Activated gamma-delta T cell treated with anti-CD3 and anti-CD28 coated beads, Interleukin-2, amount 50 U/mL, for 16 hours (primary cell): ENCODE measurements at places on chromosomes 3 and 15.

- no peak for DNase-seq
These were observed 68.1 kb upstream of the FOXP1 start for GRCh38 chr3:71651625-71652024.

GRCh38 chr15:25710184-25710583, 152.9 kb downstream of the ATP10A start:
- DNase-seq, result peak; percentile 15

DNA sequence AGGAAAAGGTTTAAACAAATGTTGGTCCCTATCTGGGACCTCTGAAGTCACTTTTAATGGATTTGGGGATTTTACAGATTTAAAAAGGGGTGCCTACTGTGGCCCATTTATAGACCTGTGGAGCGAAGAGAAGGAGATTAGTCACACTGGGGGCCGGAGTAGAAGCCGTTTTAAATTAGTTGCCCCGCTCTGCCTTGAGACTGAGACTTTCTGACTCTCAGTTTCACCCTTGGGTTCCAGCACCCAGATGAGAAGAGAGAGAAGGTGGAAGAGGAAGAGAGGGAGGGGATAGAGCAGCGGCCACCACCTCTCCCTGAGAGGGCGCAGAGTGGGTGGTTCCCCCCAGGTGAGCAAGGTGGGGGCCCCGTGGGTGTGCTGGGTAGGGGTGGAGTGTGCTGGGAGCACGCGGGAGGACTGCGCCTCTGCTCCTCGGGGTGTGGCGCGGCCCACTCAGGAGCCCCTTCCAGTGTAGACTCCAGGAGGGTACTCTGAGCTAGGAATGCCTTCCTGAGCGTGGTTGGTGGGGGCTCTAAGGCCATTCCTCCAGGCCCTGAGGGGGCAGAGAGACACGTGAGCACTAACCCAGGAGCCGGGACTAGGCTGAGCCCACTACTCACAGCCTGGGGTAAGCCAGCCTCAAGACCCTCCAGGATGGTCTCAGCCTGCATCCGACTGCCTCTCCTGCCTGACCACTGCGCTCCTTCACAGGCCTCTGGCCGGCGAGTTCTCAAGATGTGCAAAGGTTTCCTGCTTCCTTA, 32.6 kb upstream of the RAB6B start:
- no peak for DNase-seq

DNA sequence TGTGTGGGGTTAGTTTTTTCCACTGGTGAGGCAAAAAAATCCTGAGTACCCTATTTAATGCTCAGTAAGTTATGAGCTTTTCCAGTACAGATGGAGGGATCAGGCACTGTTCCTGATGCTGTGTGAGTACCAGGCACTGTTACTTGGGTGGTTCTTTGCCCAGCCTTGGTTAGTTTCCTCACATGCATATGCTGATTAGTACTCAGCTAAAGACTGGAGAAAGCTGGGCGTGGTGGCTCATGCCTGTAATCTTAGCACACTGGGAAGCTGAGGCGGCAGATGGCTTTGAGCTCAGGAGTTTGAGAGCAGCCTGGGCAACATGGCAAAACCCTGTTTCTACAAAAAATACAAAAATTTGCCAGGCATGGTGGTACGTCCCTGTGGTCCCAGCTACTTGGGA, 210.3 kb upstream of the SGO1 start:
- no peak for DNase-seq

DNA sequence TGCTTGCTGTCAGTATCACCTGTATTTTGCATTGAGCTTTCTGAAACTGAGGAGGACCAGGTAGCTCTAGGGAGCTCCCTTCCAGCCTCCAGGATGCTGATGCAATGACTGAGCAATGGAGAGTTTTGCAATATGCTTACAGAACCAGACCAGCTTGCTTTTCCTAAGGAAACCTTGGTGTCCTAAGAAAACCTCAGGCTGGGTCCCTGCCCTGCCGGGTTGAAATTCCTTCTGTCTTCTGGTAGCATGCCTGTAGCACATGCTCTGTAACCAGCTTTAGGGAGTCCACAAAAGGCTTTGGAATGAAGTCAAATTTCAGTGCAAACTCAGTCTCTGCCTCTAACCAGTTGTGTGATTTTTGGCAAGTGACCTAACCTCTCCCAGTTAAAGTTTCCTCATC, 65.8 kb upstream of the GSK3B start:
- DNase-seq, result no peak

- DNase-seq, result no peak
These were observed 41.8 kb downstream of the ITGA11 start for GRCh38 chr15:68389936-68390817.

DNA sequence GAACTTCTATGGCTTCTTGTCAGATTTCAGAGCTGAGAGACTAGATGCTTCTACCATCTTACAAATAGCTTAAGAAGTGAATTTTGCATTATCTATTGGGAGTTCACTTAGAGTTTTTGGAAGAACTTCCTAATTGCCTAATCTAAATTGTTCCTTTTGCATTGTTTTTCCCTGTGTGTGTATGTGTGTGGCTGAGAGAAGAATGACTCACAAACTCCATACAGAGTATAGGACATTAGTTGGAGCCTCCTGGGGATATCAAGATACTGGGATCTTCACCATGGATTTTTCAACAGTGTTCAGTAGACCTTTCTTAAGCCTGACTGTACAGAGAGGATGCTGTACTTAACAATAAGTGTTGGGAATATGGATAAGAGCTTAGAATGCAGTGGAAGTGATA, 10.9 kb downstream of the TLNRD1 start:
- DNase-seq, result no peak
